ENCODE measurements at places on chromosomes 6 and 20.

DNA sequence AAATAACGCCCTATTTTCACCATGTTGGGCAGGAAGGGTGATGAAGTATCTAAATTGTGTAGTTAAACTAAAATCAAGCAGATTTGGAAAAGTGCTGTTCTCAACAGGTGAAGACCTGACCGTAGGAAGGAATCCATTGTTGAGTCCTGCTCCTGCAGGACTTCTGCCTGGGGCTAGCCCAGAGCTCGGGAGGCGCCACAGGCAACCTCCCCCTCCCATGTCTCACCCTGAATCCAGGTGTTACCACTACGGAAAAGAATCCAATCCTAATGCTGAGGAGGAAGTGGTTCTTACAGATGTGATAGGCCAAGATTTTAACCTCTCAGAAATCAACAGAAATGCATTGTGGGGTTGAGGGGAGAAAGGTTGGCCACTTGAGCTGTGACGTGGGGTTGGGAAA lies 30.2 kb downstream of the RAB22A start:
- DNase-seq, result no peak

DNA sequence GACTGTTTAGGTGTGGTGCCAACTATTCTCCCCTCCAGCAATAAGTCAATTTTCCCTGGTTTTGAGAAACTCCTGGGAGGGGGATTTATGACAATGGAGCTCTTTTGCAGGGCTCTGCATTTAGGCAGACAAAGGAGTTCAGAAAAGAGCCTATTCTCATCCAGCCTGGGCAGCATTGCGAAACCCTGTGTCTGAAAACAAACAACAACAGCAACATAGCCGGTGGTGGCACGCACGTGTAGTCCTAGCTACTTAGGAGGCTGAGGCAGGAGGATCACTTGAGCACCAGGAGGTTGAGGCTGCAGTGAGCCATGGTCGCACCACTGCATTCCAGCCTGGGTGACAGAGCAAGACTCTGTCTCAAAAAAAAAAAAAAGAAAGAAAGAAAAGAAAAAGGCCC lies 6.4 kb downstream of the CLPS start:
- DNase-seq, result no peak

GRCh38 chr6:63802606-63803206 lies 167.1 kb downstream of the PHF3 start:
- no peak for DNase-seq

- no peak for DNase-seq
Observed at GRCh38 chr20:62618611-62619529, 23.4 kb upstream of the SLCO4A1 start.

DNA sequence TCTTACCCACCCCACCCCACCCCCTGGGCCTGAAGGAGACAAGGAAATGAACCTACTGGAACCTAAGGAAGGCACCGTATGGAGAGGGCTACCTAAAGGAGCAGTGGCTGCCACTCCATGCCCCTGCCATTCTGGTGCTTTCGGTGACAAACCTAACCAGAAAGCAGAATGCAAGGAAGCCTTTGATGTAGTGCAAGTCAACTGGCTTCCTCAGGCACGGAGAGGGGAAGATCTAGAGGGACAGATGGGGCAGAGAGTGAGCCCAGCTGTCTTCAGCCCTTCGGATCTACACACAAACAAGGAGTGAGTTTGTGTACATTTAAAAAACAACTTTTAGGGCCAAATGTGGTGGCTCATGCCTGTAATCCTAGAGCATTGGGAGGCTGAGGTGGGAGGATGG lies 39.5 kb downstream of the PPP1R16B start:
- no peak for DNase-seq

- DNase-seq, result no peak
Observed at GRCh38 chr6:56570413-56571359, 72.0 kb downstream of the DST start.

GRCh38 chr6:89874438-89874837 lies 19.8 kb upstream of the GJA10 start:
- no peak for DNase-seq

DNA sequence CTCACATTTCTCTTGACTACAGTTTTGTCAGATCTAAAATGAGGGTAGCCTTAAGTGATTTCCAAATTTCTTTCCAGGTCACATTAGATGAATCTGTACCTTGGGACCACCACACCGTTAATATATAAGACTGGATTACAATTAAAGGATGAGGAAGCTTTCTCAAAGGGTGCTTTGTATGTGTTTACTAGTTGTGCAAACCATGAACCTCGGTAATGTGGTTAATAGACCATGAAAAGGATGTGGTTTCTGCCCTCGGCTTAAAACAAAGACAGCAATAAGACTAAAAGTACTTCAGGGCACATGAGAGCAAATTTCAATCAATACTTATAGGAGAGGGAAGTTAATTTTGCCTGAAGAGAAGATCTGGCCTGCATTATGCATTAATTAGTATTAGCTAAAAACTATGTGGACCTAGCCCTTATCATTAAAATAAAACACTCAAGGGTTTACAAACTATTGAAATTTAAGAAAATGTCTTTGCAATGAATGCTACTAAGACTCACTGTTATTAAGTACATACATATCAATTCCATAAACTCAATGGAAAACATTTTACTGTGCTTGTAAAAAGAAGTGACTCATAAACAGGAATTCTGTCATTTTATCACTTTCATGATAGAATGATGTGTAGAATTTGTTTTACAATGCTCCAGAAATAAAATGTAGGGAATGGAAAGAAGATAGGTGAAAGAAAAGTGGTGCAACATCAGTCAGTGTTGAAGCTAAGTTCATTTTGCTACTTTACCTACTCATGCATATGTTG lies 936 bp upstream of the TMX4 start:
- no peak for DNase-seq
